ENCODE measurements at places on chromosomes 6 and 20. TPM values are rescaled to one million over a fixed set of nuclear protein-coding genes. Genes with fewer than 3 reads are reported as not detected.

Gene OTOR
- total RNA-seq: not detected

Gene STMND1
- total RNA-seq: not detected

Gene SH3BGRL2
- total RNA-seq: 6.4 TPM

Gene IPCEF1
- 1.6 TPM for total RNA-seq

Gene RWDD2A
- 1.9 TPM for total RNA-seq

Gene DZANK1
- 1.8 TPM for total RNA-seq

Gene SS18L1
- 7.8 TPM for total RNA-seq

Gene C20orf141
- total RNA-seq: not detected

Gene BNIP5
- not detected for total RNA-seq

Gene ADGRF5
- not detected for total RNA-seq

Gene BCLAF1
- 131 TPM for total RNA-seq

Gene SMLR1
- not detected for total RNA-seq

Gene LAMA2
- 3.8 TPM for total RNA-seq

Gene MACROD2
- 0.44 TPM for total RNA-seq

Gene SOBP
- total RNA-seq: 1.6 TPM

Gene MICB
- 59.9 TPM for total RNA-seq

Gene GGTLC1
- total RNA-seq: not detected
